ENCODE measurements at places on chromosomes 6 and 20.

- no peak for DNase-seq
Measured at GRCh38 chr6:108895571-108895970, 47.3 kb downstream of the ARMC2 start.

GRCh38 chr6:43269273-43270007, 26.2 kb downstream of the TTBK1 start:
- no peak for DNase-seq

- DNase-seq = no peak
Measured at GRCh38 chr6:13613029-13613594, 2.0 kb upstream of the NOL7 start.

DNA sequence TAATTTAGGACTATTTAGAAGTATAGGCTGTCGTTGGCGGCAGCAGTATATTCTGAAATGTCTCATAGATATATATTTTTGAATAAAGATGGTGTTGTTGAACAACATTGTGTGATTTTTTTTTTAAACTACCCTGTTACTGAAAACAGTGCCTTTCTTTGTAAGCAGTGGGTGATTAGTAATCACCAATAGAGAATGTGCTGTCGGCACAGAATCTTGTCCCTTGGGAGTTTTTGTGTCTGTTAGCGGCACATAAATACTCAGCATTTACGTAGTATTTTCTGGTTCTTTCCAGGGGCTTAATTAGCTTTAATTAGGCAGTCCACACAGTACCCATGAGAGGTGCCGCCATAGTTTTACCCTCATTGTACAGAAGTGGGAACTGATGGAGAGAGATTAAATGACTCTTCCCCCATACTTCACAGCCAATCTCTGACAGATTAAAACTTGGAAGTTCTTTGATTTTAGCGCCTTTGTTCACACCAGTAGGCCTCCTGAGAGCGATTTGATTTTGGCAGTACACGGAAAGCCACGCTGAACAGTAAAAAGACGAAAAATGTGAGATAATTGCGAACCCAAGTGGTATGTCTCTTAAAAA, 58.8 kb downstream of the RPRD1B start:
- DNase-seq = no peak

DNA sequence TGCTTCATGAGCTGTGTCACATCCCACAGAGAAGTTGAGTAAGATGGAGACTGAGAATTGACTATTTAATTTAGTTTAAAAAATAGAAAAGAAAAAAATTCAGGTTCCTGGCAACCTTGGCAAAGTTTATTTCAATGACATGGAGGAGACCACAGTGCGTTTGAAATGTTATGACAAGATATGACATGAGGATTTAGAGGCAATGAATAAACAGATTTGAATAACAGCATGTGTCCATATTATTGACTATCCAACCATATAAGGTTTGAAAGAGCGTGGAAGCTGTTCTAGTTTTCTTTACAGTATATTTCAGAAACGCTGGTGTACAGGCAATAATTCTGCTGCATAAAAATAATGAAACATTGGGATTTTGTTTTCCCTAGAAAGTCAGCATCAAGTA, 303.9 kb downstream of the SMOC2 start:
- DNase-seq = no peak

DNA sequence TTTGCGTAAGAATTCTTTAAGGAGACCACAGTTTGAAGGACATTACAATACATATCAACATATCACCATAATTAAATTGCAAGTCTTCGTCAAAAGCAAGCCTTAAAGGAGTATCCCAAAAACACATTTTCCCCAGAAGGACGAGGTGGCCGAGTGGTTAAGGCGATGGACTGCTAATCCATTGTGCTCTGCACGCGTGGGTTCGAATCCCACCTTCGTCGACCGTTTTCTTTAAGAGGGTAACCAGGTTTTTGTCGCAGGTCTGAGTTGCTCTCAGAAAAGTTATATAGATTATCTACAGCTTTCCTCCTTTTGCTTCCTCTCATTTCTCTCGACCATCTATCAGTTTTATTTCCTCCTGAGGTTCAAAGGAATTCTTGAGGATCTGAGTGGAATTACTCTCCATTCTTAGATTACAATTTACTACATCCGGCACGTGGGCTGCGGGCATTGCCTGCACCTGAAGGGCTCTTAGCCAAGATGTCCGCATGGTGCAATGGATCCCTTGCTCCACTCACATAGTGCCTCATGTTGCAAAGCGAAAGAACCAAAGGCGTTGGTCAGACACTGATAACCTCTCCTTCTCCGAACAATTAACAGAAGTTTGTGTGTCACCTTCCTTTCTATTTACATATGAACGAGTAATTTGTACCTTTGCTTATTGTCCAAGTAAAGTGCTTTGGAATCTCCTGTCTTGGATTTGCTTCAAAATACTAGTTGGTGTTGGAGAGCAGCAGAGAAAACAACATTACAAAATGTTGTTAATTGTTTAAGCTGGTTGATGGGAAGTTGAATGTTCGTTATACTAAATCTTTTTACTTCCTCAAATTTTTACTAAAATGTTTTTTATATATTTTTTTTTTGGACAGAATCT, 14.0 kb downstream of the POM121L2 start:
- DNase-seq = no peak
